ENCODE measurements at places on chromosomes 3 and 15.
A peak's percentile ranks its signal among the peaks of the same experiment; 100 is the strongest.

GRCh38 chr3:169668957-169669741, 5.6 kb upstream of the MECOM start:
- peak; percentile 85 for DNase-seq

DNA sequence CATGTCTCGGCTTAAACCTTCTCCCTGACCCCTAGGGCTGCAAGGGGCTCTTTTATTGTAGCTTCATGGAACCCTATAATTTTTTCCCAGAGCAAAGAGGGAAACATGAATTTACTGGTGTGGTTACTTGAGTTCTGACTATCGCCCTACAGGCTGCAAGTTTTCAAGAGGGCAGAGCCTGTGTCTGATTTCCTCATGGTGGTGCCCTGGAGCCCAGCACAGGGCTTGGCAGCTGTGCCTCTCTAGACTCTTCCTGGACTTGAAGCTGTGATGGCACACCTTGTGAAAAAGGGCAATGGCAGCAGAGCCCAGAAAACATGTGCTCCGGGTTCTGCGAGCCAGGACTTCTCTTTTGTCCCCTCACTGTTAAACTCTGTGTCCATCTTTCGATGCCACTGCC, 34.2 kb upstream of the TF start:
- no peak for DNase-seq

- DNase-seq, result no peak
Observed at GRCh38 chr15:37698679-37699078, 235.8 kb upstream of the TMCO5A start.

- no peak for DNase-seq
Observed at GRCh38 chr15:77985031-77985930, 92.2 kb downstream of the TBC1D2B start.

GRCh38 chr15:78715930-78716329, 74.9 kb upstream of the CHRNB4 start:
- no peak for DNase-seq

GRCh38 chr3:63383040-63383439, 104.9 kb downstream of the SYNPR start:
- DNase-seq, result no peak

GRCh38 chr3:11632564-11632963, 11.2 kb downstream of the VGLL4 start:
- no peak for DNase-seq

- DNase-seq, result no peak
Observed at GRCh38 chr3:8094415-8094814, 407.2 kb upstream of the LMCD1 start.

DNA sequence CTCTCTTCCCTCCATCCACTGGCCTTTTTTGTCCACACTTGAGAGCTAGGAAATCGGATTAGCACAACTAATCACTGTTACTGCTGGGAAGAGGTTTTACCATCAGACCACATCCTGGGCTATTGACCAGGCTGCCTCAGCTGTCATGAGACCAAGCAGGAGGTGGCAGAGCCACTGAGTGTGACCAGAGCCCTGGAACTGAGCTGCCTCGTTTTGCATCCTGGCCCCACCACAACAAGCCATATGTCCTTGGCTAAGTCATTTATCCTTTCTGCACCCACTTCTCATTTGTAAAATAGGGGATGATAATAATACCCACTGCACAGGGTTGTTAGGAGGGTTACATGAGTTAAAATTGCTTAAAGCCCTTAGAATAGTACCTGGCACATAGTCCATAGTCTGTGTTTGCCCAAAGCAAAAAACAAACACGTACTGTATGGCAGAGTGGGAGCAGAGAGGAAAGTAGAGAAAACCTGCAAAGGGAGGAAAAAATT, 34.1 kb downstream of the TMEM158 start:
- no peak for DNase-seq

- peak; percentile 39 for DNase-seq
Observed at GRCh38 chr3:115692887-115693524, 69.7 kb downstream of the GAP43 start.

- no peak for DNase-seq
Observed at GRCh38 chr15:66654739-66655375, 47.2 kb upstream of the SMAD6 start.

DNA sequence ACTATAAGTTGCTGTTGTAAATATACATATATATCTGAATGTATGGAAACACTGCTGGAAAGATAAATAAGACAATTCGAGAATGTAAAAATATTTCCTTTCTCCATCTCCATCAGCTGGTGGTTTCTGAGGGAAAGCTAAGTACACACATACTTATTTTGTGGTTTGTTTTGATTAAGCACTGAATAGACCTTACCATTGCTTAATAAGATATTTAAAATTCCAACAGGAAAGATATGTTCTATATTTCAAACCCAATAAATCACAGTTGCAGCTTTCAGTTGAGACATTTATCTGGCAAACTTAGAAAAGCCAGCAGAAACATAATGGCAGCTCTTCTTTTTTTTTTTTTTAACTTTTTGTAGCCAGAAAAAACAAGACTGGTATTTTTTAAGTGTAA, 160.4 kb downstream of the VGLL3 start:
- DNase-seq, result no peak

DNA sequence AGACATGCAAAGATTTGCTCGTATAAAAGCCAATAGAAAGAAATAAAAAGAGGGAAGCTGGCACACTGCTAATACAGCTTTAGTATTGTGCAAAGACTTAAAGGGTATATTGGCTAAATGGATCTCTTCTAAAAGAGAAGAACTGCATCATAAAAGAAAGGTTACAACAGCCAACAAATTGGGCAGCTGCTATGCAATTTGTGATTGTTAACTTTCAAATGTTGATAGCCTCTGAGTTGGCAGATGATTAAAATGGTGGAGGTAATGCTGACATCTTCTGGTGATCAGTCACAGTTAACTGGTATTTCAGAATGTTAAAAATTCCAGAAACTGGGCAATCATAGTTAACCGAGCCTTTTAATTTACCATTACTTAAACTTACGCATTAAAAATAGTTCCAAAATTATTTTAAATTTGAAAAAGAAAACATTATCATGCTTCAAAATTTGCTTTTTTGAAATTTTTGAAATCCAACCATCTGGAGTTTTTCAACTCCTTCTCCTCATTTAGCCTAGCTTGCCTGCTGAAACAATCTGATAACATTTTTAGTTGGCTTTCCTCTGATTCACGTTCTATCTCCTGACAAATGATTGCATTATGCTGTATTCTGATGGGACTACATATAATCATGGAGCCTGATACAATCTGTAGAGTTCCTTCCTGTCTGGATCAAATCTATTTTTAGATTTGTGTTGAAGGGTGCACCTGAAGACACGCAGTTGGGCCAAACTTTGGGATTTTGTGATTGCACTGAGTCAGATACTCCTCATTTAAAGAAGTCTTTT, 144.0 kb upstream of the PDZRN3 start:
- no peak for DNase-seq

DNA sequence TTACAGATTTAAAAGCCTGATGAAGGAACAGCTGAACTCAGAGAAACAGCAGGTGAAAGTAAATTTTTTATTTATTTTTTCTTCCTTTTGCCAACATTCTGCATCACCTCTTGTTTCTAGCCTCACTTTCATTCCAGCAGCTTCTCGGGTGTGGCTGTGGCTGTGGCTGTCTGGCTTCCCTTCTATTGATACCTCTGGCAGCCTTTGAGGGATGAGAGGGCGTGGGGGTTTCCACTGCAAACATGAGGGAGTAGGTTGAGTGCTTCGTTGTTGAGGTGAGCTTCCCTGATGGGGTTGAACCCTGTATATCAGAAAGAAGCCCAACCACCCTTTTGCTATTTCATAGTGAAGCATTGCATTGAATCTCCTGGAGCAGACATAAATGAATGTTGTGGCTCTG, 6.2 kb upstream of the TMC3 start:
- no peak for DNase-seq

DNA sequence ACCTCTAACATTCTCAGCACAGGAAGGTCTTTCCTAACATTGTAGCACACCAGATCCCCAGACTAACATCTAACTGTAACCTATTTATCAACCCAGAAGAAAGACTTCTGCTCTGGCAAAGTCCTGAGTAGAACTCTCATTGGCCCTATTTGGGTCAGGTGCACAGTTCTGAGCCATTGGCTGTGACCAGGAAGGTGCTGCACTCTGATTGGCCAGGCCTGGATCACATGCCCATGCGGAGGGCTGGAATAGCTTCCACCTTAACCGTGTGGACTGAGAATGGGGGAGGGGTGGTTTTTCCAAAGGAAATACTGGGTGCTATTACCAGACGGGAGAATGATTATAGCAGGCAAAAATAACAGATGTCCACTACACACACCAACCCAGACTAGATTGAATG, 11.5 kb downstream of the FEZF2 start:
- no peak for DNase-seq

GRCh38 chr3:71488391-71488809, 95.1 kb downstream of the FOXP1 start:
- DNase-seq, result no peak

GRCh38 chr15:42359985-42360384, 684 bp downstream of the CAPN3 start:
- DNase-seq, result no peak

DNA sequence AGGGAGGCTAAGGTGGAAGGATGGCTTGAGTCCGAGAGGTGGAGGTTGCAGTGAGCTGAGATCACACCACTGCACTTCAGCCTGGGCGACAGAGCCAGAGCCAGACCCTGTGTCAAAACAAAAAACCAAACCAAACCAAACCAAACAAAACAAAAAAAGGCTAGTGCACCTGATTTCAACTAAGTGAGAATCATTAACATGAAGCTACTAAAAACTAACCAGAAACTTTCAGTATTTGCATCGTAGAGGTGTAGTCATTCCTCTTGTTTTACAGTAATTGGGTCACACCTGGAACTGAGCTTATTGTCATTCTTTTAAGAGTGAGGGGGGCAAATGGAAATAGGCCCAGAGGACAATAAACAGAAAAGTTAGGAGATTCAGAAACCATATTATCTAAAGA, 58.5 kb downstream of the ST6GAL1 start:
- no peak for DNase-seq

GRCh38 chr3:42800251-42800650, 4.0 kb downstream of the HIGD1A start:
- no peak for DNase-seq

DNA sequence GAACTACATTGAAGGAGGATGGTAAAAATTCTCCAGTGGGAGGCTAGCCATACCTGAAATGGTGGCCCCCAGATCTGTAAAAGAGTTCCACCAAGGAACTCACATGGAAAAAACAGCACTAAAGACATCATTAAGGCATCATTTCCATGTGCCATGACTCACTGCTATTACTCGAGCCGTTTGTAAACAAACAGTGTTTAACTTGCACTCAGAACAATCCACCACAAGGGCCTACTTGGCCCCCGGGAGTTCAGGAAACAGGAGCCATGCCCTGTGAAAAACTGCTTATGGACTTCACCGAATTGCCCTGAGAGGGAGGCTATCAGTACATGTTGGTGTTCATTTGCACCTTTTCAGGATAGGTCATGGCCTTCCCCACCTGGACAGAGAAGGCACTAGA, 18.2 kb downstream of the CCR4 start:
- no peak for DNase-seq

GRCh38 chr3:150469031-150469930, 61.2 kb downstream of the TSC22D2 start:
- no peak for DNase-seq

DNA sequence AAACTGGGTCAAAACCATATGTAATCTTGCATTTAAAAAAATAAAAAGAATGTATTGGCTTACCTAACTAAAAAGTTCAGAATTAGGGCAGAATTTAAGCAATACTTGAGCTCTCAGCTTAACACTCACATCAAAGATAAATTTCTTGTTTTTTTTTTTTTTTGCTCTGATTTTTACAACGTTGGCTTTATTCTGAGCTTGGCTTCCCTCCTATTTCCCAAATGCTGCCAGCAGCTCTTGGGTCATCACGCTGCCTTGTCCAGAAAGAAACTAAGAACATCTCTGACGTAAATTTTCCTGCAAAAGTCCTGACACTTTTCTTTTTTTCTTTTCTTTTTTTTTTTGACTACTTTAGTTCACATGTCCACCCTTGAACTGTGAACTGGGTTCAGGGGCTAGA, 150.6 kb upstream of the TGFBR2 start:
- no peak for DNase-seq

- DNase-seq, result no peak
Observed at GRCh38 chr3:145953316-145953715, 207.7 kb downstream of the PLOD2 start.

Measured in mesothelial cell of epicardium (in vitro differentiated cells).